ENCODE measurements at places on chromosomes 4 and X. TPM values are rescaled to one million over a fixed set of nuclear protein-coding genes. Genes with fewer than 3 reads are reported as not detected.

DNA sequence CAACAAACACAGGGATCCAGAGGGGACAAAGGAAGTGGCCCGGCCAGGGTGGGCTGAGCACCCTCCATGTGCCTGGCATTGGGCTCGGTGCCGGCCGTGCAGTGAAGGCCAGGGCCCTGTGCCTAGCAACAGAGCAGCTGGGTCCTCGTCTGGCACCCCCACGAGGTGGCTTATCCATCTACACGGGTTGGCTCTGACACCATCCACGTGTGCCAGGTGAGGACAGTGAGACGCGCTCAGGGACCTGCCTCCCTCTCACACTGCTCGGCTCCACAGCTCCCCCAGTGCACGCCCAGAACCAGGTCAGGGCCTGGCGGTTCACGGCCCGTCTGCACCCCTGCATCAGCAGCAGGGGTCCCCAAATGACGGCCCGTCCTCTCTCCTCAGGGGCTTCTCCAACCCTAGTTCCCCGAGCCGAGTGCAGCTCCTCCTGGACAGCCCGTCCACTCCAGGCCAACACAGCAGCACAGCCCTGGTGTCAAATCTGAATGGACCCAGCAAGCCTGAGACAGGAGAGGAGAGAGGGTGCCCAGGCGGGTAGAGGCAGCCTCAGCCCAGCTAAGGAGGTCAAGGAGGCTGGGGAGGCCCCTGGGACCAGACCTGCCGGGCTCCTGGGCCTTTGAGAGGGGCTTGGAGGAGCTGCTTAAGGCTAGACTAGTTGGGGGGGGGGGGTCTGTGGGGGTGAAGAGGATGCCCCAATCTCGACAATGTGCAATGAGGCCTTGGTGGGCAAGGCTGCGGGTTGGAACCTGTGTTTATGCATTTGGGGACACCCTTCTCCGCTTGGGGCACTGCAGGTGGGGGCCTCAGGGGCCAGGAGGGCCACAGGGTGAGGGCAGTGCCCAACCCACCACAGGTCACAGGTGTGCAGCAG, 113.6 kb downstream of the FAM53A start:
- DNase-seq = no peak
- peaks cover 4% of the 10 kb centered on the region for H3K36me3 ChIP-seq
- H3K27ac ChIP-seq = no peak overlapping the region
- peaks cover 5% of the 10 kb centered on the region for H3K4me1 ChIP-seq
- H3K4me3 ChIP-seq = no peak overlapping the region

The SLC7A11 gene
- 5.1 TPM for total RNA-seq

The CLIC2 gene
- total RNA-seq = not detected

The MAGEB10 gene
- total RNA-seq = not detected

The FATE1 gene
- total RNA-seq = not detected

DNA sequence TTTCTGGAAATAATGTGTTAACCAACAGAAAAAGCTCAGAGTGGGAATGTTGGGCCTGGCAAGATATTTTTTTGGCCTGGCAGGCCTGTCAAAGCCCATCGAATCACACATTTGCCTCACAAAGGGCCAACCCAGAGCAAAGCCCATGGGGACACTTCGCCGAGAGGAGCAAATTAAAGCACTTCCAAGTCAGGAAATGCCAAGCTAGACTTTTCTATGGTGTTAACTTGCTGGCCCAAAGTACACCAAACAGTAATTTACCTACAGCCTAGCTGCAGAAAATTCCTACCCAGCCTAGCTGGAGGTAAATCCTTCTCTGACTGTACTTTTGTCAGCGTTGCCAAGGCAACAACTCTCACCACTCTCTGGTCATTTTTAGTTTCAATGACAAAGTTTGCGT, 288.6 kb upstream of the LDB2 start:
- H3K4me3 ChIP-seq = no peak overlapping the region
- no peaks in the 10 kb centered on the region for H3K27me3 ChIP-seq
- no peaks in the 10 kb centered on the region for H3K4me1 ChIP-seq
- no peaks in the 10 kb centered on the region for H3K36me3 ChIP-seq
- no peak overlapping the region for H3K27ac ChIP-seq

- no peak overlapping the region for H3K4me3 ChIP-seq
- H3K4me1 ChIP-seq = no peaks in the 10 kb centered on the region
- DNase-seq = peak; percentile 34
- H3K36me3 ChIP-seq = no peaks in the 10 kb centered on the region
These were observed 2.8 kb upstream of the CLCN5 start for GRCh38 chrX:49919617-49920016.

DNA sequence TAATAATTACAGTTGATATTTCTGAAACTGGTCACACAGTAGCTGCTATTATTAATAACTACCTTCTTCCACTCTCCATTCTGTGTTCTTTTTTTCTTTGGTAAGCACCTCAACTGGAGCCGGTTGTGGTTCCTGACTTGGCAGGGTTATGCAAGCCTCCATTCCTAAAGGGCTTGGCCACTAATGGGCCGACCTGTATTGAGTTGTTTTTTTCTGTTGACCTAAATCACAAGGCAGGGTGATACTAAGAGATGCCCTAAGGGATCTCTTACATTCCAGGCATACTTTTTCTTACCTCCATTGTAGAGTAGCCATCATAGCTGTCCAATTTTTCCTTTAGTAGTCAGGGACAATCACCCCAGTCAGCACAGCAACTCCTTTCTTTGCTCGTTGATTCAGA, 1295.8 kb upstream of the ADGRL3 start:
- no peak overlapping the region for H3K27ac ChIP-seq
- H3K4me1 ChIP-seq = no peaks in the 10 kb centered on the region
- no peak for DNase-seq
- no peaks in the 10 kb centered on the region for H3K27me3 ChIP-seq
- no peak overlapping the region for H3K4me3 ChIP-seq
- peaks cover 3% of the 10 kb centered on the region for H3K36me3 ChIP-seq

DNA sequence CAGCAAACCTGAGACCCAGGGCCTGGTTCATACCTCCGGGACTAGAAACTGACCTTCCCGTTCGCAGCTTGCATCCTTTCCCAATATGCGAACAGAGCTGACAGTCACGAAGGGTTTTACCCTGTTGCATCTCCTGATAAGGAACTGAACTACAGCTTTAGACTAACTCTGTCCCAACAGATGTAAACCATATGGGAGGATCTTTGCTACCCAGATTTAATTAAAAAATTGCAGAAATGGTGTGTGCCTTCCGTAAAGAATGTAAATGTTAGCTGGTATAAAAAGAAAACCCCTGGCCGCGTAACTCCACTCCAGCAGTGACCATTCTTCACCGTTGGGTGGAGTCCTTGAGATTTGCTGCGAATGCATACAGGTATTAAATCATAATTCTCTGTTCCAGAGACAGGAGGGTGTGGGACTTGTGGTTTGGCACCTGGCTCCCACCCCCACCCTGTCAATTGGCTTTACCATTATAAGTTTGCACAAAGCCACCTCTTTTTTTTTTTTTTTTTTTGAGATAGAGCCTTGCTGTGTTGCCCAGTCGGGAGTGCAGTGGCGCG, 40.6 kb upstream of the SORCS2 start:
- H3K36me3 ChIP-seq = no peaks in the 10 kb centered on the region
- H3K4me1 ChIP-seq = peaks cover 15% of the 10 kb centered on the region
- no peak for DNase-seq
- H3K4me3 ChIP-seq = no peak overlapping the region

- no peak for DNase-seq
- no peak overlapping the region for H3K4me3 ChIP-seq
- H3K27ac ChIP-seq = no peak overlapping the region
- H3K27me3 ChIP-seq = no peaks in the 10 kb centered on the region
These were observed 253.4 kb downstream of the KCNIP4 start for GRCh38 chr4:21695141-21695540.

The DMRTC1 gene
- 0.38 TPM for total RNA-seq

DNA sequence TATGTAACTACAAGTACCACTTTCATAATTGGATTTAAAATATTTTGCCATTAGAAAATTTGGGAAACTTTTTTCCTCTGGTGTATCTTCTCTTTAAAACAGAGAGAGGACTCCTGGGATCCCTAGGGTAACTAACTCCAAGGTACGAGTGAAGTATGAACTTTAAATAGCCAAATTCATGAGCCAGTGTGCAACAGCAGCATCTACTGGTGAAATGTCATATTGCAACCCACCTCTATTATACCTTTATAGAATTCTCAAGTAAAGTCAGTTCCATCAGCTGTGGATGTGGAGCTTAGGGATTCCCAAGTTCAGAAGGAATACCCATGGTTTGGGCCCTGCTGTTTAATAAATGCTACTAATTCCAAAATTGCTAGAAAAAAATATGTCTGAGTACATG, 282.7 kb upstream of the TAPT1 start:
- H3K4me3 ChIP-seq = peak overlapping the region; percentile 45
- H3K27ac ChIP-seq = no peak overlapping the region
- peaks cover 15% of the 10 kb centered on the region for H3K4me1 ChIP-seq
- peaks cover 3% of the 10 kb centered on the region for H3K27me3 ChIP-seq

- peaks cover 27% of the 10 kb centered on the region for H3K36me3 ChIP-seq
- peaks cover 21% of the 10 kb centered on the region for H3K4me1 ChIP-seq
- peaks cover 2% of the 10 kb centered on the region for H3K27me3 ChIP-seq
These were observed 8.1 kb downstream of the ANXA5 start for GRCh38 chr4:121688701-121689100.

DNA sequence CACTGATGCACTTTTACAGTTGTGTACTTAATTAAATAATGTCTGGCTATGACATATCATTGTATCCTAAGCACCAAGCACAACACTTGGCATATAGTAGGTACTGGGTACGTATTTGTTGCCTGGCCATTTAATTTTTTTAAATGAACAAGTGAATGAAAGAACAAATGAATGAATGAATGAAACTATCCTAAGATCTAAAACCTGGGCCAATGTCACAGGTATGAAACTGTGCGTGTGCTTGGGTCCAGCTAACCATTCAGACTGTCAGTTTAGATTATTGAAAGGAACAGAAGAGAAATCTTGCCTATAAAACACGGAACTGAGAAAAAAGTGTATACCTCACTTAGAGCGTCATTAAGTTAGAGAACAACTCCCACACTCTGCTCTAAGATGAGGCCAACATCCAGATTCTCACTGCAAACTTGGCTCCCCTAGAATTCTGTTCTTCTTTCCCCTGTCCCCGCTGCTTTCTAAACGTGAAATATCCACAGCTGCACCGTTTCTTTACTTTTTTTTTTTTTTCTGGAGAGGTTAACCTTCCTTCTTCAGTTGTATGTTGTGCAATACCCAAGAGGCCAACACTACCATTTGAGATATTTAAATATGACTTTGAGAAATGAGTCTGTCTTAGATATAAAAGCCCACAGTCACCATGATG, 17.3 kb upstream of the SEL1L3 start:
- H3K27ac ChIP-seq = no peak overlapping the region
- no peak for DNase-seq
- H3K4me1 ChIP-seq = peaks cover 7% of the 10 kb centered on the region
- peaks cover 1% of the 10 kb centered on the region for H3K27me3 ChIP-seq
- no peaks in the 10 kb centered on the region for H3K36me3 ChIP-seq

DNA sequence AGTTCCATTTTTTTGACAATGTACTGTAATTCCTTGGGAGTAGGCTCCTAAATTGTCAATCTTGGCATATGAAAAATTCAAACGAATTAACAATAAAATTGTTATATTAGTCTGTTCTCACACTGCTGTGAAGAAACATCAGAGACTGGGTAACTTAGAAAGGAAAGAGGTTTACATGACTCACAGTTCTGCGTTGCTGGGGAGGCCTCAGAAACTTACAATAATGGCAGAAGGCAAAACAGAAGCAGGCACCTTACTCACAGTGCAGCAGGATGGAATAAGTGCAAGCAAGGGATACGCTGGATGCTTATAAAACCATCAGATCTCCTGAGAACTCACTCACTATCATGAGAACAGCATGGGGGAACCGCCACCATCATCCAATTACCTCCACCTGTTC, 246.4 kb upstream of the TRAM1L1 start:
- no peak overlapping the region for H3K4me3 ChIP-seq
- H3K36me3 ChIP-seq = no peaks in the 10 kb centered on the region

The FAM47A gene
- not detected for total RNA-seq

- H3K4me1 ChIP-seq = peaks cover 10% of the 10 kb centered on the region
- DNase-seq = no peak
- no peak overlapping the region for H3K4me3 ChIP-seq
- H3K36me3 ChIP-seq = no peaks in the 10 kb centered on the region
- no peak overlapping the region for H3K27ac ChIP-seq
- peaks cover 4% of the 10 kb centered on the region for H3K27me3 ChIP-seq
These were observed 63.0 kb downstream of the ARHGAP10 start for GRCh38 chr4:147794787-147795413.

GRCh38 chr4:23135792-23136645, 443.3 kb downstream of the GBA3 start:
- H3K4me3 ChIP-seq = no peak overlapping the region
- H3K4me1 ChIP-seq = no peaks in the 10 kb centered on the region
- H3K27me3 ChIP-seq = no peaks in the 10 kb centered on the region

DNA sequence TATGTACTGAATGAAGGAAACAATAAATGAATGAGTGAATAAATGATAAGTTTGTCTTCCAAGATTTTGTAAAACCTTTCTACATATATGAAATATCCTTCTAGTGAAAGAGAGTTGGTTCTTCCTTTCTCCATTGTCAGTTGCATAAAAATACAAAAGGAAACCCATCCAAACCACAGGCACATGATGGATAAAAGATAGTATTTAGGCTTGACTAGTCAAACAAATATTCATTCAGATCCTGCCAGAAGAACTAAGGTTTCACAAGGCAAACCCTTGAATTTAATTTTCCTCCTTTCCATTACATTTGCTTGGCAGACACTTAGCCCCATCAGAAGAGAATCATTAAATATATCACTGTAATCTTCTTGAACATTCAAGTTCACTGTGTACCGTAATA, 208.4 kb downstream of the COL25A1 start:
- no peak overlapping the region for H3K4me3 ChIP-seq
- H3K36me3 ChIP-seq = no peaks in the 10 kb centered on the region
- no peak for DNase-seq

The TCEAL5 gene
- 3.0 TPM for total RNA-seq

The GCNA gene
- total RNA-seq = 3.0 TPM

The HPGDS gene
- 0.33 TPM for total RNA-seq

DNA sequence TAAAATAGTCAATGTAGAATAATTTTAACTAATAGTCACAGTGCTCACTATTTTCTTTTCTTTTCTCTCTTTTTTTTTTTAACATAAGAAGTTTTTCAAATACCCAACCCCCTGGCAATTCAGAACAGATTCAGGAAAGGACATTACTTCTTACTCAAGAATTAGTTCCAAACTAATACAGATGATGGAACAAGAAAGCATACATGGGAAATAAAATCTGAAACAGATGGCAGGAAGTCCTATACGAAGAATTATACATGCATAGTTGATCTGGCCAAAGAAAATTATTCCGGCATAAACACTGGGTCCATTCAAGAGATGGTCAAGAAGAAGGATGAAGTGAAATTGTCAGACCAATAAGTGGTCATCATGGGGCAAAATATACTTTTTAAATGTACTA, 614.4 kb upstream of the INTU start:
- H3K27ac ChIP-seq = no peak overlapping the region
- H3K36me3 ChIP-seq = no peaks in the 10 kb centered on the region
- no peak for DNase-seq

The RRAGB gene
- 13.4 TPM for total RNA-seq

The FAM9C gene
- not detected for total RNA-seq

GRCh38 chr4:42914937-42915336, 22.4 kb downstream of the GRXCR1 start:
- no peaks in the 10 kb centered on the region for H3K4me1 ChIP-seq
- H3K36me3 ChIP-seq = no peaks in the 10 kb centered on the region

The MAOA gene
- total RNA-seq = 1.6 TPM

The CTAG1B gene
- not detected for total RNA-seq
